ENCODE measurements at places on chromosomes 7 and 10.

GRCh38 chr7:119929891-119930290 is 343.1 kb upstream of the KCND2 start:
- no peak for DNase-seq

GRCh38 chr7:69436946-69437345 is 161.3 kb upstream of the AUTS2 start:
- no peak for DNase-seq

DNA sequence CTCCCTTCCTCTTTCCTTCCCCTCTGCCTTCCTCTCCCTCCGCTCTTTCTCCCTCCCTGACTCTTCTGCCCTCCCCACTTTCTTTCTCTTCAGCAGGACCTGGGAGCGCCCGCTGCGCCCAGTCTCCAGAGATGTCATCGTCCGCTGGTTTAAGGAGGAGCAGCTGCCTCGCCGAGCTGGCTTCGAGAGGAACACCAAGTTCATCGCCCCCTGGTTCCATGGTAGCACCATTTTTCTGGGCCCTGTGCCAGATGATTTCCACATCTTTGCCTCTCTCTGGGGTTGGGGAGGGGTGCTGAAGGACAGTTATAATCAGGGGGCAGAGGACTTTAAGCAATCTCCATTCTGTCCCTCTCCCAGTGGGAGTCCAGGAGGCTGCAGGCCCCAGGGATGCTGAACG is 71.6 kb downstream of the SH2D4B start:
- DNase-seq = no peak

GRCh38 chr7:92969061-92969460 is 132.7 kb upstream of the CDK6 start:
- DNase-seq = no peak

DNA sequence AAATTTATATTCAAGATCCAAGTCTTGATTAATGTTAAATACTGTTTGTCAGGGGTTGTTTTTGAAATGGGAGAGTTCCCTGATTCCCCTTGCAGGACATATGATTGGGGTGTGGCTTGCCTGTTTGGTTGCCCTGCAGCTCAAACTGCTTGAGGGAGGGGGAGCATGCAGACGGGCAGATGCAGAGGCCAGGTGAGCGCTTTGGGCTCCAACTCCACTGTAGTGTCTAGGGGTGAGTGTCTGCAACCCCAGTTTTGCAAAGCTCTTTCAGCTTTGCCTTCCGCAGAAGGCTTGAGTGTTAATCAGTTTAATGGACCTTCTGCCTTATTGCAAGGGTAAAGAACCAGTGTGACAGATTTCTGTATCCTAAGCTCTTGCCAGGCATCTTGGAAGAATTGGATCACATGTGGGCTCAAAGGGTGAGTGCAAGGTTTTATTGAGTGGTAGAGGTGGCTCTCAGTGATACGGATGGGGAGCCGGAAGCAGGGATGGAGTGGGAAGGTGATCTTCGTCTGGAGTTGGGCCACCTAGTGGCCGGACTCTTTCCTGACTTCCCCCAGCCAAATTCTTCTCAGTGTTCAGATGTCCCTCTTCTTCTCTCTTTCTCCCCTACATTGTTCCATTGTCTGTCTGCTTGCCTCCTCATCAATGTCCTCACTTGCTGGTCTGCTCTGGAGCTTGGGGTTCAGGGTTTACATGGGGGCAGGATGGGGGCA is 479.7 kb downstream of the ATRNL1 start:
- no peak for DNase-seq

DNA sequence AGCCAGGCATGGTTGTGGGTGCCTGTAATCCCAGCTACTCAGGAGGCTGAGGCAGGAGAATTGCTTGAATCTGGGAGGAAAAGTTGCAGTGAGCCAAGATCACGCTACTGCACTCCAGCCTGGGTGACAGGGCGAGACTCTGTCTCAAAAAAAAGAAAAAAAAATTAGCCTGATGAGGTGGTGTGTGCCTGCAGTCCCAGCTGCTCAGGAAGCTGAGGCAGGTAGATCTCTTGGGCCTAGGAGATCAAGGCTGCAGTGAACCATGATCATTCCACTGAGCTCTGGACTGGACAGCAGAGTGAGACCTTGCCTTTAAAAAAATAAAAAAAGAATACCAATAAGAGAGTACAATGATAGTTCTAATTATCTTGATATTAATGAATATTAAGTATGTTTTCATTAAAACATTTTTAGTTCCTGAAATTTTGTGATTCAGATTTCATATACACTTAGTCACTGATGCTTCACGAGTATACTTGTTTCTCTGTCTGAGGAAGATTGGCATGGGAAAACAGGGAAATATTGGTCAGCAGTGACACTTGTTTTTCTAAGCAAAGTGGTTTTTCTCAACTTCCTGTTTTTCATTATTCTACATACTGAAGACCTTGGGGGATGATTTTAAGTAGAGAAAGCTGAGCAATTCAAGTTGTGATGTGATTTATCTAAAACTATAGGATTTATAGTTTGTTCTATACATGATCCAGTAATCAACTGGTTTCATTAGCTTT is 76.8 kb downstream of the ADK start:
- DNase-seq = no peak

- DNase-seq = no peak
Measured at GRCh38 chr7:121623130-121623872, 227.2 kb upstream of the FAM3C start.

GRCh38 chr7:73985737-73986141 is 42.2 kb upstream of the ELN start:
- no peak for DNase-seq

- no peak for DNase-seq
Measured at GRCh38 chr10:86657396-86658011, 3.2 kb downstream of the OPN4 start.

- no peak for DNase-seq
Measured at GRCh38 chr10:97404044-97404443, 2.9 kb upstream of the RRP12 start.

GRCh38 chr10:113347508-113347907 is 205.3 kb upstream of the HABP2 start:
- DNase-seq = no peak

DNA sequence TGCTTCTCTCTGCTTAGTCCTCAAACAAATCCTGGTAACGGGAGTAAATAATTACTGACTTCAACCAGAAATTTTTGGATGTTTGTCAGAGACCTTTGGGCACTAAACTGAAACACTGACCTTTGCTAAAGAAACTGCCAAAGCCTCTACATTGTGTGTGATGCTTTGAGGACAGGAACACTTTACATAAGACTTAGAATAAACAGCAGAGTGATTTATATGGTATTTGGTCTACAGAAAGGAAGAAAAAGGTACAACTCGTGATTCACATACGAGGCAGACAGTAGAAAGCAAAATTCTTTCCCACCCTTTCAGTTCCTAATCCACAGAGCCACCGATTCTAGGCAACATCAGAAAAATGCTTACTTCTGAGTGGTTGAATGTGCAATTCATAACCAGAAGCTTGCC is 59.8 kb downstream of the SLC16A12 start:
- no peak for DNase-seq

GRCh38 chr10:131149111-131149510 is 162.4 kb downstream of the TCERG1L start:
- no peak for DNase-seq

- DNase-seq = no peak
Measured at GRCh38 chr10:118430190-118430589, 88.1 kb upstream of the FAM204A start.

DNA sequence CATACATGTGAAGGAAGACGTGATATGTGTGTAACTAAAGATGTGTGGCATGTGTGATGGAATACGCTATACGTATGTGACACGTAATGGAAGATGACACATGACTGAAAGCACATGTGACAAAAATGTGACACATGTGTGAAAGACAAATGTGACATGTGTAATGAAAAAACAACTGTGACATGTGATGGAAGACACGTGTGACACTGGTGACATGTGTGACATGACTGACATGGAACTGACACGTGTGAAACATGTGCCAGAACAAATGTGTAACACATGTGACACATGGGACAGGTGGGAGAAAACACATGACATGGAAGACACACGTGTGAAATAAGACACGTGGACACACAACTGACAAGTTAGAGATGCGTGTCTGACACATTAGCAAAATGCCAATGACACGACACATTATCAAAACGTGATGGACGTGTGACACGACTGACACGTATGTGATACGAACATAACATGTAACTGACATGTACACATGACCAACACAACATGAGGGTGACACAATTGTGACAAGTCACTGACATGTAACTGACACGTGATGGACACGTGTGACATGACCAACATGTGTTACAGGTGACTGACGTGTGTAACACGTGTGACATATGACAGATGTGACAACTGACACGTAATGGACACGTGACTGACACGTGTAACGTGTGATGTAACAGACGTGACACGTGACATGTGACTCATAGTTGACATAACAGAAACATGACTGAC is 24.4 kb downstream of the CRPPA start:
- DNase-seq = no peak

Measured in GM18507 (cell line).